ENCODE measurements at places on chromosomes 2 and 18. TPM values are rescaled to one million over a fixed set of nuclear protein-coding genes. Genes with fewer than 3 reads are reported as not detected.
A peak's percentile ranks its signal among the peaks of the same experiment; 100 is the strongest.

Gene SEMA4F
- total RNA-seq = 13.9 TPM

DNA sequence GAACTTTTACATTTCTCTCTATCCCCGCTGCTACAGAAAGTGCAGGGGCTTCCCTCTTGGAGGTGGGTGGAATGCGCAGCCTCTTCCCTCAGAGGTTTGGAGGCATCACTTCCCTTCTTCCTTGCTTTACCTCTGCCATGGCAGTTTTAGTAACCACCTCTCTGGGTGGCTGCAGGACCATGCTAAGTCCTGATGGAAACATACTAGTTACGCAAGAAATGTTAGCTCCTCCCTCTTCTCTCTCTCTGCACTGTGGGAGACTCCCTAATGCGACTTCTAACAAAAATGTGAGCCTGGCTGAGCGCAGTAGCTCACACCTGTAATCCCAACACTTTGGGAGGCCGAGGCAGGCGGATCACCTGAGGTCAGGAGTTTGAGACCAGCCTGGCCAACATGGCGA, 116.8 kb upstream of the RAB6C start:
- DNase-seq = no peak

DNA sequence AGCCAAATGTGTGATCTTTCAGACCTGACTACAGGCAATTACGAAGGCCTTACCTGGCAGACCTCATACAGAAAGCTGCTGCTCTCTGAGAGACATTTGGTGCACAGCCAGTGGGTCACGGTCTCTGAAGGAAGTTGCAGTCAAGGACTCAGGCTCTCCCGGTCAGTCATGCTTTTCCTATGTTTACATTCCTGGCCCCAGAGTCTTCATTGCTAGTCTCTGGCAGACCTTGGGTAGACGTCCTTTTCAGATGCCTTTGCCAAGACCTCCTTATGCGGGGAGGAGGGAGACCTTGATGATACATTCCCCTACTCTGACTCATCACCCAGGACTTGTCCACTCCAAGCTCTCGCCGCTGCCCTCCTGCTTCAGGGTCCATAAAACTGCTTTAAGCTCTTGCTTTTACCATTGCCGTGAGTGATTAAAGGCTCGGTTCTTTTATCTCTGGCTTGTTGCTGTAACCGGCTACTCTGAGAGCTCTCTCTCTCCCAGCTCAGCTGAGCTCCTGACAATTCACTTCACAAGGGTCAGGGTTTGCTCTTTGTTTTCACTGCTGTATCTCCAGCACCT, 62.0 kb upstream of the SLC35F5 start:
- peak; percentile 96 for DNase-seq

GRCh38 chr2:142445023-142445422, 314.2 kb upstream of the LRP1B start:
- DNase-seq = no peak

DNA sequence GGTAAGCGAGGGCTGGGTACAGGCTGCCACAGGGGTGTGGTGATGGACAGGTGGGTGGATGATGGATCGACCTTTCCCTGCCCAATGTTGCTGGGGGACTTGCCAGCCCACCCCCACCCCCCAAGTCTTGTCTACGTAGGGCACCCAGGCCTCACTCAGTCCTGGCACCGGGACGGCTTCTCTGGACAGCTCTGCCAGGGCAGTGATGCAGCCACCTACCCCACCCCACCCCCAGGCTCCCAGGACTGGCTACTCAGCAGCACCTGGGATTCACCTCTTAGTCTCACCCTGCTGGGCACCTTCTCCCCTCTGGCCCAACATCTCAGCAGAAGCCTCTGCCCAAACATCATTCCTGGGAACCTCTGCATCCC, 55.7 kb downstream of the ANKMY1 start:
- DNase-seq = no peak

DNA sequence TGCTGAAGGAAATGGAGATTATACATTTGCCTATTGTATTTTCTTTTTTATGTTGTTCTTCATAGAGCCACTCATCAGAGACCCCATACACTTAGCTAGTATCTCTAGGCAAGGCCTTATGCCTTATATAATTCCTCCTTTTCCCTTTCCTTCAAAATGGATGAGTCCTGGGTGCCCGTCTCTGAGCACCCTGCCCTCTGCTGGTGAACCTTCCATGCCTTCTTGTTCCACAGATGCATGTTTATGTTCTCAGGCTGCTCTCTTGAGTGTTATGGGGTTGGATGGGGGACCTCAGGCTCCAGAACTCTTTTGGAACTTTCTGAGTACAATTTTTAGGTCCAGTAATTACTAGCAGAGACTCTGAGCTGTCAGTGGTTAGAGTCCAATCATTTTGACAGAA, 368.6 kb upstream of the SPRED2 start:
- peak; percentile 36 for DNase-seq

DNA sequence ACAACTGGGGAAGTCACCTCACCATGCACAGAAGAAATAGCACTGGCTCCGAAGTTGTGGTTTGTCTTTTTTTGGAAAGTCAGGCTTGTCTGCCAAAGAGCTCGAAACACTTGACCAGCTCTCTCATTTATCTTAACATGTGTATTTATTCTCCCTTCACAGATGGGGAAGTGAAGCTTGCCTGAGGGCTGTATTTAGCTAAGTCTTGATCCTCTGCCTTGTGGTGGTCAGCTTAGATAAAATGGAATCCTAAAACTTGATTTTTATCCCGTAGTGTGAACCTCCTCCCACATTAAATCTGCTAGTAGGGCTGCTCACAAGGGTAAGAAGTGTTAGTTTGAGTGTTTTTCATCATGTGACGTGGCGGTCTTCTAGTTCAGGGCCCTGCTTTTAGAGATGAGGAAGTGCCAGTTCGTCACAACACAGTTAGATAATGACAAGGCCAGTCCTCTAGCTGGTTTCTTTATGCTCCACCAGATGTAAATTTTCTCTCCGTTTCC, 89.7 kb downstream of the TMEM247 start:
- DNase-seq = no peak

GRCh38 chr2:138922973-138923563, 142.9 kb upstream of the NXPH2 start:
- DNase-seq = peak; percentile 70

- DNase-seq = no peak
Measured at GRCh38 chr18:57583297-57583835, 3.1 kb downstream of the FECH start.

DNA sequence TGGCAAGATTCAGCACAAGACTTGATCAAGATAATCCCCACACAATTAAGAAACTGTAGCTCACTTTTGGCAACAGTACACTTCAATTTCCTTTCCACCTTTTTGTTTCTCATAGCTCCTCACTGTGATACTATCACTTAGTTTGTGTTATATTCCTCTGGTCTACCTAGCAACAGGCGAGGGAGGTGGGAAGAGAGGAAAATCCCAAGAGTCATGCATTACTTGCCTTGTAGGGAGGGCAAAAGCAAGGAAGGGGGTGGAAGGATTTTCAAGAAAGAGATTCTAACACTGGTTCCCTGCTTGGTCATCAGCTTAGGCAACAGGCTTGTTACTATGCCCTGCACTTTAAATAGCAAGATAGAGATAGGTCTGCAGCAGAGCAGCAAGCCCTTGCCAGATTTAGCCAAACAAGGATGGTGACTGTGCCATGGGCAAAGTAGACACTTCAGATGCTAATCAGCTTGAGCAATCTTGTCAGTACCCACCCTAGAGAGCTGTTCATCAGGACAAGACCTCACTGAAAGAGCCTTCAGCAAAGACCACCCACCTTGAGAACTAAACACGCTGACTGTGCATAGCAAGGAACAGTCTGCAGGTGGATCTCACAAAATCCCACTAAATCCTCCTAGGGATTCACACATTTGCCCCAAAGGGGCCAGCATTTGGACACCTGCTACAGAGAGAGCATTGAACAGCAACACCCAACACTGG, 134.6 kb downstream of the MBD2 start:
- no peak for DNase-seq

DNA sequence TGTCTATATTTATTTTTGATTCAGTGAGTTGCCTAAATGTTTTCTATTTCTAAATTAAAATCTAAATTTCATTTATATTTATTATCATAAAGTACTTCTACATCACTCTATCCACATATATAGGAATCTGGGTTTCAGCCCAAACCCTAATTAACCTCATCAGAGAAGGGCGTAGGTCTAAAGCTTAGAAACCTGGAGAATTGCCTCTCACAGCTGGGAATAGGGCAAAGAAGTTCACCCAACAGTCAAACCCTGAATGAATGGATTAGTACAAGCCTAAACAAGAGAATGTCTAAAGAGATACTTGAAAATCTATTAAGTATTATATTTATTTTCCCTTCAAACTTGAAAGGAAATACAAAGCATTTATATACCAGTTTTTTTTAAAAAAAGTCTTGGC, 26.2 kb downstream of the TFPI start:
- DNase-seq = no peak

DNA sequence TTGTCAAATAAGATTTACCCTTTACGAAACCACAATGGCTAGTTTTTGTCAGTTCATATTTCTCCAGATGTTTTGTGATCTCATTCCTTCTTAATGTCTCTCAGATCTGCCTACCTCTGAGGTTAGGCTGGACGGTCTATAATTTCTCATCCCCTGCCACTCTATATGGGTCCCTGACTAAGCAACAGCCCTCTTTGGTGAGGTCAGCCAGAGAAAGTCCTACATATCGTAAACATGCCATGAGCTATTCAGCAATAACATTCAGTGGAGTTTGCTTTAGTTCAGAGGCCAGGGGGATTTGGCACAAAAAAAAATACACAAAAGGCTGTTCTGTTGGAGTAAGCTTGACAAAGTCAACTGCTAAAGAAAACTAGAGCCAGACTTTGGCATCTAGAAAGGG, 192.1 kb upstream of the NCKAP5 start:
- DNase-seq = no peak

Data from PC-3 (cell line).